ENCODE measurements at places on chromosomes 7 and 10.

GRCh38 chr7:132446260-132446659 lies 130.0 kb downstream of the PLXNA4 start:
- no peak for DNase-seq

- no peak for DNase-seq
Measured at GRCh38 chr7:17940951-17941431, 697 bp upstream of the SNX13 start.

- no peak for DNase-seq
Measured at GRCh38 chr7:55148571-55148970, 129.8 kb downstream of the EGFR start.

DNA sequence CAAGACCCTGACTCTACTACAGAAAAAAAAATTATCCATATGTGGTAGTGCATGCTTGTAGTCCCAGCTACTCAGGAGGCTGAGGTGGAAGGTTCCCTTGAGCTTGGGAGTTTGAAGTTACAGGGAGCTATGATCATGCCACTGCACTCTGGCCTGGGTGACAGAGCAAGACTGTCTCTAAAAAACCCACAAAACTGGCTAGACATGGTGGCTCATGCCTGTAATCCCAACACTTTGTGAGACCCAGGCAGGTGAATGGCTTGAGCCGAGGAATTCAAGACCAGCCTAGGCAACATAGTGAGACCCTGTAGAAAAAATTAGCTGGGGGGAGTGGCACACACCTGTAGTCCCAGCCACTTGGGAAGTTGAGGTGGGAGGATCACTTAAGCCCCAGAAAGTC lies 32.9 kb upstream of the CHST3 start:
- no peak for DNase-seq

DNA sequence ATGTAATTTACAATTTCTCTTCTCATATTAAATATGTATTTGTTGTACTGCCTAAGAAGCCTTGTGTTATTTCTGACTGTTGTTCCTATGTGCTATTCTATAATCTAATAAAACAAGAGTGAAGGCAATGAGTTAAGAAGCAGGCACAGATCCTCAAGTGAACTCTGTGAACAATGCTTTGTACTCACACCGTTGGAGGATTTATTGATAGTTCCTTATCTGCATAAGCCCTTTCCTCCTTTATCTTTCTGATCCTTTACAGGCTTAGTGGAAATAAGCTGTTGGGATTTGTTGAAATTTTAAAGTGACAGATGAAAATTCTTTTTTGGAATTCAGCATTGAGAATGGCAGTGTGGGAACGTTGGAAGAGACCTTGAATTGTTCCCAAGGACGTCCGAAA lies 329.6 kb upstream of the NPVF start:
- no peak for DNase-seq

GRCh38 chr10:110764793-110765512 lies 106.8 kb upstream of the PDCD4 start:
- DNase-seq, result no peak

DNA sequence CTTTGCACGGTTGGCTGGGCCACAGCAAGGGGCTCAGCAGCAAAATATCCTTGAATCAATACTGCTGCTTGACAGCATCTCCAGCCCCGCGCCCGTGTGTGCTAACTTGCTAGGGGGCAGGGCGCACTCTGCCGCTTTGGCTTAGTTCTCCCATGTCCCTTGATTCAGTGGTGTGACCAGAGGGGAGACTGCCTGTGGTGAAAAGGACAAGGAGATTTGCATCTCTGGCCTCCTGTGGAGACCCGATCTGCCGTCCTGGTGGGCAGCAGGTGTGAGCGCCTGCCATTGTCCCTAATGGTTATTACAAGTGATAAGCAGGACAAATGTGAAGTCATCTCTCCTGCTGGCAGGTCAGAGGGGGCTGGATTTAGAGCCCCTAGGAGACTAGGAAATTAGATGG lies 500.2 kb upstream of the GALNT17 start:
- no peak for DNase-seq

GRCh38 chr7:4833691-4834600 lies 27.9 kb downstream of the PAPOLB start:
- no peak for DNase-seq

DNA sequence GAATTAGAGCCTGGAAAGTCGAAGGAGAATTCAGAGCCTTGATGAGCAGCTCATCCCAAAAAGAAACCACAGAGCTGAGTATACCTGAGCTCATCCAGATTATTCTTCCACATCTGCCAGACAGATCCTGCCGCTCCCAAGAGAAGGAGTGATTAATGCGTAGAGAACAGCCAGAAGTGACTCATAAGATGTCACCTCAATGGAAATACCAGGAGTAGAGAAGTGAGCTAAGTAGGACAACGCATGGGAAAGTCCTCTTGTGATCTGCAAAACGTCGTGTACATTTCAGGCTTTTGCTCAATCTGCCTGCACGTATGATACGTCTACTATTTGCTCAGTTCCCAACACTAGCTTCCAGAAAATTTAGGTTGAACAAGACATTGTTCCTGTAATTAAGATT lies 230.5 kb upstream of the AUTS2 start:
- no peak for DNase-seq

DNA sequence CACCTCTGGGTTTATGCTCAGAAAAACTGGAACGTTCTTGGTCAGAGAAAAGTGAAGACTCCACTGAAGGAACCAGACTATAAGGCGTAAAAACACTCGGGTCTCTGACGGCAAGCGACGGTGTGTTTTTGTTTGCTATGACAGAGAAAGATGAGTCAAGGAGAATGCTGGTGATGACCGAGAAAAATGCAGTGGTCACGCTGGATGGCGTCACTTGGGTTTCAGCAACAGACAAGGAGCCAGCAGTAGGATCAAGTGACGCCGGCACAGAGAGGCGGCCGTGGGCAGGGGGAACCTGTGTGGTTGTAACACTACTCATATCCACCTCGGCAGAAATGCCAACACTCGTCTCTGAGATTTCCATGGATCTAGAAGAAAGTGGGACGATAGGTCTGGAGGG lies 63.4 kb downstream of the KIAA1549 start:
- DNase-seq, result no peak

- DNase-seq, result no peak
Measured at GRCh38 chr10:132538031-132538789, 623 bp downstream of the INPP5A start.

DNA sequence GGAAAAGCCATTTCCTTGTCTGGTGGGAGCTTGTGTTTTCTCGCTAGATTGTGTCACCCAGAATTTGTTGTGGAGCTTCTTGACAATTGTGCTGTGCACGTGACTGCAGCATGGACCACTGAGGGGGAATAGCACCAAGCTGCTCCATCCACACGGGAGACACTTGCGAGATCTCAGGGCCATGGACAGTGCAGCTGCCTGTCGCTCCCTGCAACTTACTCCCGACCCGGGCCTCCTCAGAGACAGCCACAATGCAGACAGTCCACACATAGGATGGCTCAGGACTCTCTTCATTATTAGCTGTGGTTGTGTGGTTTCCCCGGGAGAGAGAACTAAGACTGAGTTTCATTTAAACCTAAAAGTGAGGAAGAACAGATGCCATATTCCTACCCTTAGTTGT lies 673.2 kb upstream of the GALNT17 start:
- DNase-seq, result no peak

DNA sequence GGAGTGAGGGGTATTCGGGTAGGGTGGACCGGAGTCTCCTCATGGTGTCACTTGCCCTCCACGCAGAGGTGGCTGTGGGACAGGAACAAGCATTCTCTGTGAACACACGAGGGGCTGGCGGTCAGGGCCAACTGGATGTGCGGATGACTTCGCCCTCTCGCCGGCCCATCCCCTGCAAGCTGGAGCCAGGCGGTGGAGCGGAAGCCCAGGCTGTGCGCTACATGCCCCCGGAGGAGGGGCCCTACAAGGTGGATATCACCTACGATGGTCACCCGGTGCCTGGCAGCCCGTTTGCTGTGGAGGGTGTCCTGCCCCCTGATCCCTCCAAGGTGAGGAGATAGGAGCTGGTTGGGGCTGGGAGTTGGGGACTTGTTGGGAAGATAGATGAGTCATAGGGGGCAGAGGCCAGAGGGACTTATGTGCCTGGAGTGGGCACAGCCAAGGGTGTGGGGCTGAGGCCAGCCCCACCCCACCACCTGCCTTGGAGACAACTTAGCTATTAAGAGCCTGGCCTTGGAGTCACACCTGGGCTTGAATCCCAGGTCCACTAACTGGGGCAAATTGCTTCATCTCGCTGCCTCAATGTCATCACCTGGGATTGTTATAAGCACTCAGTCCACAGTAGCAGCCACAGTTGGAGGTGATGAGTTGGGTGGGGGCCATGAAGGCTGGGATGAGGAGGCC lies 13.9 kb downstream of the FLNC start:
- no peak for DNase-seq

GRCh38 chr10:72561745-72562166 lies 64.1 kb downstream of the MICU1 start:
- no peak for DNase-seq

GRCh38 chr10:132961787-132962622 lies 19.6 kb upstream of the CFAP46 start:
- no peak for DNase-seq

GRCh38 chr10:42941790-42942189 lies 135.1 kb upstream of the RET start:
- no peak for DNase-seq

- no peak for DNase-seq
Measured at GRCh38 chr7:93212881-93213280, 13.4 kb downstream of the HEPACAM2 start.

GRCh38 chr7:47818796-47819606 lies 129.3 kb downstream of the PKD1L1 start:
- no peak for DNase-seq

GRCh38 chr7:92052684-92053083 lies 81.6 kb downstream of the CYP51A1 start:
- no peak for DNase-seq

- DNase-seq, result no peak
Measured at GRCh38 chr10:132497063-132497680, 40.4 kb upstream of the INPP5A start.

DNA sequence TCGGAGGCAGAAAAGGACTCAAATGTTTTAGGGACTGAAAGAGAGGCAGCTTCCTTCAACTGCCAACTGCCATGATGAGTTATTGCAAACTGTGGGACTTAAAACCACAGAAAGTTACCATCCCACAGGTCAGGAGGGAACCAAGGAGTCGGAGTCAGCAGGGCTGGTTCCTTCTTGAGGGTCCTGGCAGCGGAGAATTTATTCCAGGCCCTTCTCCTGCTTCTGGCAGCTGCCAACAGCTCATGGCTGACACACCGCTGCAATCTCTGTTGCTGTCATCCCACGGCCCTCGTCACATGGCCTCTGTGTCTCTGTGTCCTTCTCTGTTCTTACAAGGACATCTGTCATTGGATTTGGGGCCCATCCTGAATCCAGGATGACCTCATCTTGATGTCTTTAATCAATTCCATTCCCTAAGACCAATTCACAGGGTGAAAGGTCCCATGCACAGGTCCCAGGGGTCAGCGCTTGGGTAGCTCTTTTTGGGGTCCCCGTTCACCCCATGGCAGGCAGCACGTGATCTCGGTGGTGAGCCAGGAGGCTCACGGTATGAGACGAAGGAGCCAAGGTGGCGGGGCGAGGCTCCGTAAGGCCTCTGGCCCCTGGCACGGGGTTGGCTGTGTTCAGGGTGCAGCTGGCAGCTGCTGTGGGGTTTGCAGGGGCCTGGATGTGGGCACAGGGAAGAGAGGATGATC lies 27.4 kb upstream of the PSMG3 start:
- no peak for DNase-seq

- no peak for DNase-seq
Measured at GRCh38 chr7:97298561-97298960, 181.1 kb downstream of the SDHAF3 start.

- DNase-seq, result no peak
Measured at GRCh38 chr7:104993217-104993862, 20.7 kb upstream of the KMT2E start.

- peak; percentile 55 for DNase-seq
Measured at GRCh38 chr7:55526770-55527169, 45.5 kb downstream of the VOPP1 start.

DNA sequence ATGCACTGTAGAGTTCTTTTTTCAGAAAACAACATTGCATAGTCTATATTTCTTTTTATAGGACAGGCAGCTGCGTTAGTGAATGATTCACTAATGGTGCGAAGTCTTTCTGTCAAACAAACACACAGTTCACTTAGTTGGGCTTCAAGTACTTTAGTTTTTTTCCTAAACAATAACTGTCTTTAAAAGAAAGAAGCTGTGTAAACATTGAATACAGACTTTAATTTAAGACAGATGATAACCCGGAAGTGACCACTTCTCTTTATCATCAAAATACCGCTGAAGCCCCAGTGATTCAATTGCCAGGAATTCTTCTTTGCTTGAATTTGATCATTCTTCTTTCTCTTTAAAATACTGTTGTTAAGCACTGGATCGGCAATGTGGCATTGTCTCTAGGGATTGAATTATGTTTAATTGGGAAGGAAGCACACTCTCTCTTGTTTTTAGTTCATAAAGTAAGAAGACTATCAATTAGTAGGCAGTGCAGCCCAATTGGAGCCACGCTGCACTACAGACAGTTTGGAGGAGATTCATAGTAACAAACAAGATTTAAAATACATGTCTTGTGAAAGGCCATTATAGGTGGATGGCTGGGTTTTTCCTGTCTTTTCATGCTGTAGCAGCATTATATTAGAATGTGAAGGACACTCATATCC lies 30.4 kb downstream of the CNTNAP2 start:
- DNase-seq, result no peak

DNA sequence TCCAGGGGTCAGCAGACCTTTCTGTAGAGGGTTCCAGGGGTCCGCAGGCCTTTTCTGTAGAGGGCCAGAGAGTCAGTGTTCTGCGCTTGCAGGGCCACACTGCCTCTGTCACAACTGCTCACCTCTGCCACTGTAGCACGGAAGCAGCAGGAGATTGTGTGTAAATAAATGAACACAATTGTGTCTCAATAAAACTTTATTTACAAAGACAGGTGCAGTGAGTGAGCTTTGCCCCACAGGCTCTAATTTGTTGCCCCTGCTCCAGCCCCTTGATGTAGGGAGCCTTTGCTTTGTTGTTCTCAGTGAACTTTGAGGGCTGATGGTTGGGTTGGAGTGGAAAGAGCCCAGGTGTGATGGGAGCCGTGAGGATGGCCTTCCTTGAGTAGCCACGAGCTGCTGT lies 67.8 kb downstream of the MGMT start:
- no peak for DNase-seq

DNA sequence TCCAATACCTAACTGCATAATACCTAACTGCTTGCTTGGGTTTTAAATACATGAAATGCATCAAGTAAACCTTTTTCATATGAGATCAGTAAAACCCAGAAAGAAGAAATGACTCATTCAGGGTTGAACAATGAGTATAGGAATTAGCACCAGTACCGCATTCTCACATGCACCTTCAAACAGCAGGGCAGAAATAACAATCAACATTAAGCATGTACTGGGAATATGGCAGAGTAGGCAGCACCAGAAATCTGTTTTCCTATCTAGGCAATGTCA lies 850.3 kb upstream of the SORCS1 start:
- no peak for DNase-seq

GRCh38 chr7:102393467-102393866 lies 2.7 kb upstream of the PRKRIP1 start:
- no peak for DNase-seq

DNA sequence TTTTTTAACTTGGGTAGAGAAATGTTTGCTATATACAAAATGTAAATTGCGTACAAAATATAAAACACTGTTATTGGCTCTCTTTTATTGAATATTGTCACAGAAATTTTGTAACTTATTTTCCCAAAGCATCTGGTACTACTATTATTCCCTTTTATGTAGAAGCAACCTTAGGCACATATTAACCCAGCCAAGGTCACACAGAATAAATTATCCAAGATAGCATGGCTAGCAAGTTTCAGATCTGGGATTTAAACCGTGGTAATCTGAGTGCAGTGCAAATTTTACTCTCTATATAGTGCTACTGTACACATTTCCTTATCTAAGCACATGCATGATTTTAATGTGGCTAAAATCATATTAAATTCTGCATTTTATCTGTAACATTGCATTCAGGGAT lies 1190.5 kb upstream of the LRRTM3 start:
- no peak for DNase-seq

Data from C1 segment of cervical spinal cord (tissue), 14 donors.